ENCODE measurements at places on chromosomes 3 and 15. TPM values are rescaled to one million over a fixed set of nuclear protein-coding genes. Genes with fewer than 3 reads are reported as not detected.
A peak's percentile ranks its signal among the peaks of the same experiment; 100 is the strongest.

DNA sequence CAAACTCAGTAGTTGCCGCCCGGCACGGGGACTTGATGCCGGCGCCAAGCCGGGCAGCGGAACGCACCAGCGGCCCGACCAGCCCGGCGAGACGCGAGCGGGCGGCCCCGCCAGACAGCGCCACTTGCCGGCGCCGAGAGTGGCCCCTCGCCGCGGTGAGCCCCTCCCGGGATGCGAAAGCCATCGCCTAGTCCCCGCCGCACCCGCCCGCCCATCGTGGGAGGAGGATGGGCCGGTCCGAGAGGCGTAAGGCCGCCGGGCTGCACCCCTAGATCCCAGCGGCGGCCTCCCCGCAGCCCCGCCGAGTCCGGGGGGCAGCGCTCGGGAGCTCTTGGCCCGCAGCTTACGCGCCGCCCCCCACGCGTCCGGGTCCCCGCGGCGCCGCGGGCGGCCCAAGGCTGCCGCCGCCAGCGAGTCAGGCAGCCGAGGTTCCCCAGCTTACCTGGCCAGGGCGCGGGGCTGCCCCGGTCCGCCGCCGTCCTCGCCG is 609 bp downstream of the GOLGA8A start:
- H3K4me1 ChIP-seq: peaks cover 15% of the 10 kb centered on the region
- no peaks in the 10 kb centered on the region for H3K27me3 ChIP-seq
- DNase-seq: peak; percentile 42
- H3K4me3 ChIP-seq: no peak overlapping the region

- H3K4me3 ChIP-seq: no peak overlapping the region
- H3K4me1 ChIP-seq: no peaks in the 10 kb centered on the region
- no peaks in the 10 kb centered on the region for H3K27me3 ChIP-seq
These were observed 19.0 kb downstream of the ACAA1 start for GRCh38 chr3:38117748-38118420.

DNA sequence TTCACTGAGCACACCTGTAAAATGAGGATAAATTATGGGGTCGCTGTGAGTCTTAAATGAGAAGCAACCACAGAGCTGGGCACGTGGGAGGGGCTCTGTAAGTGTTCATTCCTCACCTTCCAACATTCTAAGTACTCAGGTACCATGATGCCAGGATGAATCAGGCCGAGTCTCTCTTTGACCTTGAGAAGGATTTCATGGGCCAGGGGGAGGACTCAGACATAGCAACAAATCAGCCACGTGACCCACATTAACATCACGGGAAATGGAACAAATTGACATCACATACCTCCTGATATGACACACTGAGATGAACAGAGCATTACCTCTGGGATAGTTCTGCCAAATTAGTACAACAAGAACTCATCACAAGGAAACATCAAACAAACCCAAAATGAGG is 35.2 kb upstream of the USP3 start:
- no peak for DNase-seq
- no peak overlapping the region for H3K27ac ChIP-seq
- no peaks in the 10 kb centered on the region for H3K36me3 ChIP-seq
- peaks cover 23% of the 10 kb centered on the region for H3K4me1 ChIP-seq
- H3K27me3 ChIP-seq: no peaks in the 10 kb centered on the region

DNA sequence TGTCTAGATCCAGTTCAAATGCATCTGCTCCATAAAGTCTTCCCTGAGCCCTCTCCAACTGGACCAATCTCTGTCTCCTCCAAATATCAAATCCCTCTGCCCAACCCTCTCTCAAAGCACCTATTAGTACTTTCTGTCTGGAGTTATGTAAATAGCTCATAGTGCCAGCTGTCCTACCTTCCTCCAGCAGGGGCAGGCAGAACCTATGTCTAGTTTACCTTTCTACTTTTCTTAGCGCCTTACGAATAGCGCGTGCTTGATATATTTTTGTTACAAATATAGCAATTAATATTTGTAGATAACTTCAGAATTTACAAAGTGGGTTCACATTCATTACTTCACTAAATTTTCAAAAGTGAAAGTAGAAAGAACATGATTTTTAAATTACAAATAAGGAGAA is 14.0 kb upstream of the CCDC80 start:
- no peak overlapping the region for H3K27ac ChIP-seq
- H3K4me3 ChIP-seq: no peak overlapping the region
- no peaks in the 10 kb centered on the region for H3K36me3 ChIP-seq
- H3K4me1 ChIP-seq: no peaks in the 10 kb centered on the region
- no peak for DNase-seq
- H3K27me3 ChIP-seq: no peaks in the 10 kb centered on the region

DNA sequence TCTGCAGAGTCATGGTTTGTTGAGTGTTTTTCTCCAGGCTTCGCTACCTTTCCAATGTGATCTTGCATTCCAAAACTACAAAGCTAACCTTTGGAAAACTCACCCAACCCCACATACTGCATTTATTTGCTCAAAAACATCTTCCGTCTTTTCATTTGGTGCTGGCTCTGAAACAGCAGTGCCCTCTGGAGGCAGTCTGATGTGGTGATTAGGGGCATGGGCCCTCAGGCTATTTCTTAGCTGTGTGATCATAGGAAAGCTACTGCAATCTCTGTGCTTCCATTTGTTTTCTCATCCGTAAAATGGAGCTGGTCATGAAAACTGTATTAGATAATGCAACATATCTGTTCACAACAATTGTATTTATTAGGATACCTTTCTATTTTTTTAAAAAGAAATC is 47.0 kb downstream of the MTHFS start:
- H3K36me3 ChIP-seq: no peaks in the 10 kb centered on the region
- DNase-seq: peak; percentile 21
- peaks cover 30% of the 10 kb centered on the region for H3K4me1 ChIP-seq
- H3K27ac ChIP-seq: no peak overlapping the region

DNA sequence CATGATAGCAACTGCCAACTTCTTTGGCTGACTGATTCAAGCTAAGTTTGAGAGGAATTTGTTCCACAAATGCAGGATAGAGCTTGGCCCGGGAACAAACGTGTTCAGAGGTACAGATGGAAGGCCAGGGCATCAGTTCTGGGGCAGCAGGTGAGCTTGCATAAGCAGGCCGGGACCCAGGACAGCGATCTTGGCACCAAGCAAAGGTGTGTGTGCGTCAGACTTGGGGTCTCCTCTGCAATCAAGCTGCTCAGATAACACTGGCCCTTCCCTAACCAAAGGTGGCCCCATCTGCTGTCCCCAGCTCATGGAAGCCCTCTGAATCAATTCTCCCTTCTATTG is 155.6 kb downstream of the MEGF11 start:
- DNase-seq: no peak
- no peak overlapping the region for H3K4me3 ChIP-seq
- no peaks in the 10 kb centered on the region for H3K36me3 ChIP-seq
- no peaks in the 10 kb centered on the region for H3K27me3 ChIP-seq
- peaks cover 7% of the 10 kb centered on the region for H3K4me1 ChIP-seq

DNA sequence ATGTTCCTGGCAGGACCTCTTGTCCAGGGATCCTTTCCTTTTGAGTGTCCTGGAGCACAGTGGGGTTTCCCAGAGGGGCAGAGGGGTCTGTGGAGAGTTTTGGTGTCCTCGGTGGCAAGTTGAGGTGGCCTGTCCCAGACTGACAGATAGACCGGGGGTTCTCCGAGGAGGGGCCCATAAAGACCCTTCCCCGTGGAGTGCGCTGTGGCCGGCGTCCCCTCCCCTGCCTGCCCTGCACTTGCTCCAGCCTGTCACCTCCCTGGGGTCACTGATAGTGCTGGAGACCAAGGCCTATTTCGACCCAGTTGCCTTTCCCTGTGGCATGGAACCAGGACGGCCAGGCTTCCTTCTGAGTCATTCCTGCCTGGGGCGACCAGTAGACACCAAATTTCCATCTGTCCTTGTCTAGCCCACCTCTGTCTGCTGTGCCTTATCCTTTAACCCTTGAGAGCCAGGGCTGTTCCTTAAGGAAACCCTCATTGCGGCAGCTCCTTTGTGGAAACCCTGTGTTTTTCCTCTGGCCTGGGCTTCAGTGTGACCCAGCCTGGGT is 2.9 kb downstream of the MUC4 start:
- peaks cover 10% of the 10 kb centered on the region for H3K27me3 ChIP-seq
- no peak overlapping the region for H3K27ac ChIP-seq
- no peak for DNase-seq
- no peak overlapping the region for H3K4me3 ChIP-seq
- H3K4me1 ChIP-seq: no peaks in the 10 kb centered on the region

- H3K27ac ChIP-seq: no peak overlapping the region
- DNase-seq: no peak
- no peaks in the 10 kb centered on the region for H3K4me1 ChIP-seq
- no peak overlapping the region for H3K4me3 ChIP-seq
- no peaks in the 10 kb centered on the region for H3K27me3 ChIP-seq
These were observed 362.8 kb downstream of the CHST2 start for GRCh38 chr3:143482106-143483088.

GRCh38 chr3:55964491-55964985 is 477.4 kb upstream of the WNT5A start:
- H3K27me3 ChIP-seq: no peaks in the 10 kb centered on the region
- no peak for DNase-seq
- H3K36me3 ChIP-seq: no peaks in the 10 kb centered on the region
- H3K27ac ChIP-seq: no peak overlapping the region
- no peak overlapping the region for H3K4me3 ChIP-seq

GRCh38 chr3:165797551-165797950 is 39.7 kb downstream of the BCHE start:
- H3K27me3 ChIP-seq: no peaks in the 10 kb centered on the region
- no peak overlapping the region for H3K27ac ChIP-seq
- H3K36me3 ChIP-seq: no peaks in the 10 kb centered on the region
- DNase-seq: no peak
- H3K4me3 ChIP-seq: no peak overlapping the region
- H3K4me1 ChIP-seq: no peaks in the 10 kb centered on the region

GRCh38 chr3:49415931-49416601 is 3.8 kb downstream of the TCTA start:
- no peak overlapping the region for H3K4me3 ChIP-seq

DNA sequence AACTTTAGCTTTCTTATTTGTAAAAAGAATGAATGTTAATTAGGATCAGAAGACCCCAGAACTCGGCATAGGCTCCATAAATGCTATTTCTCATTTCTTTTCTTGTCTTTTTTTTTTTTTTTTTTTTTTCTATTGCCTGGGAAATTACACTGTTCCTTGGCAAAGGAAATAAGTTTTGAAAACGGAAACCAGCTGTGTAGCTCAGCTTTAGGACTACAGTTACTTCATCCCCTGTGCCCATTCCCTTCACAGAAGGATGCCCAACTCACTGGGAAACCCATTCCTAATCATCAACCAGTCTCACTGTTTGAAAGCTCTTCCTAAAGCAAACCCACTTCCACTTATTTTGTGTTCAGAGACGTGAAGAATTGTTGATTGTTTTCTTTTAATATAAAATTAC is 254.0 kb upstream of the IL12A start:
- no peak for DNase-seq
- no peaks in the 10 kb centered on the region for H3K4me1 ChIP-seq
- no peak overlapping the region for H3K4me3 ChIP-seq
- no peak overlapping the region for H3K27ac ChIP-seq

DNA sequence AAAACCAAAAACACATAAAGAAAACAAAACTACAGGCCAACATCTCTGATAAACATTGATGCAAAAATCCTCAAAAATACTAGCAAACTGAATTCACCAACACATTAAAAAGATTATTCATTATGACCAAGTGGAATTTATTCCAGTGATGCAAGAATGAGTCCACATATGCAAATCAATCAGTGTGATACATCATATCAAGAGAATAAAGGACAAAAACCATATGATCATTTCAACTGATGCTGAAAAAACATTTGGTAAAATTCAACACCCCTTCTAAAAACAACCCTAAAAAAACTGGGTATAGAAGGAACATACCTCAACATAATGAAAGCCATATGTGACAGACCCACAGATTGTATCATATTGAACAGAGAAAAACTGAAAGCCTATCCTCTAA is 265.6 kb upstream of the DCBLD2 start:
- H3K36me3 ChIP-seq: no peaks in the 10 kb centered on the region
- no peak for DNase-seq
- H3K27ac ChIP-seq: no peak overlapping the region
- H3K4me3 ChIP-seq: no peak overlapping the region
- H3K4me1 ChIP-seq: no peaks in the 10 kb centered on the region

DNA sequence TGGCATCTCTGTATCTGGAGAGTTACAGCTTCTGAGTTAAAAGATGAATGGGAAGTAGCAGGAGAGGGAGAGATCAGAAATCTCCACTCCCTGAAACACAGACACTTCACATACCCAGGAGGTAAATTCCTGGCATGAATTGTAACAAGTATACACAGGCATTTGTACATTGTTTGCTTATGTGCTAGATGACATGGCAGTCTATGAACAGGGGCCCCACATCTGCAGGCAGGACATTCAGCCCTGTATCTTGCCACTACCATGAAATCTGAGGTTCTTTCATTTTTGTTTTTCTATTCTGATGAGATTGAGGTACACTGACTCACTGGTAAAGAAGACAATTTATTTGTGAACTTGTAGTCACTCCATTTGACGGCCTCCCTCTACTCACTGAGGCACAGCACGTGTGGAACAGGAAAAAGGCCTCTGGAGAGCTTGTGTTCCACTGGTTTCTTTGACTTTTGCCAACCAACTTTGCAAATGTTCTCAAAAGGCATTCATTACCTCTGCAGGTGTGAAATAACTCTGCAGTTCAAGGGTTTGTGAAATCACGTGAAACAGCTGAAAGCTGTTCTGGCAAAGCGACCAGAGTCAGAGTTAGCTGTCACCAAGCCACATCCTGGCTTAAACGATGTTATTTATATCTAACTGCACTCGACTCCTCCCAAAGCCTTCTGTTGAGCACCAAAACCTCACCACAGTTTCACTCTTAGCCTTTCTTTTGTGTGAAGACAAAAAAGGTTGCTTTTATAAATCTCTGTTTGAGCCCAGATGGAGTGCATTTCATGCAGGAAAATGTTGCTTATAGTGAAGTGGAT is 401.3 kb upstream of the CFAP20DC start:
- H3K36me3 ChIP-seq: no peaks in the 10 kb centered on the region
- peak; percentile 41 for DNase-seq
- H3K4me1 ChIP-seq: peaks cover 7% of the 10 kb centered on the region
- no peak overlapping the region for H3K4me3 ChIP-seq
- no peaks in the 10 kb centered on the region for H3K27me3 ChIP-seq
- no peak overlapping the region for H3K27ac ChIP-seq

DNA sequence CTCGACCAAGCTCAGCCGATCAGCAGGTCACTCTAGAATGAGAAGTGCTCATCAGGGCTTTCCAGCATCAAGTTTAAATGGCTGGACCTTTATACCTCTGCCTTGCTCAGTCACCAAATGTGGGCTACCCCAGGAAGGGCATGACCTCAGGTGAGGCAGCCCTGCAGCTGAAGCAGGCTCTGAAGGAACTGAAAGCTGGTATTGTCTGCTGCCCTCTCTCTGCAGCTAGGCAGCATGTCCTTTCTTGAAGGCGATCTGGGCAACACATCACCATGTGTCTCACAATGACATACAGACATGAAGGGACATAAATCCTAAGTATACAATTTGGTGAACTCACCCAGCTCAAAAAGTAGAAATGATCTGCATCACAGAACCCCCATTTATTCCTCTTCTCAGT is 38.7 kb upstream of the ARID3B start:
- no peaks in the 10 kb centered on the region for H3K27me3 ChIP-seq

- H3K27me3 ChIP-seq: no peaks in the 10 kb centered on the region
- no peak for DNase-seq
- H3K4me1 ChIP-seq: no peaks in the 10 kb centered on the region
These were observed 93.8 kb downstream of the RFTN1 start for GRCh38 chr3:16419640-16420241.

- no peaks in the 10 kb centered on the region for H3K36me3 ChIP-seq
- no peak overlapping the region for H3K4me3 ChIP-seq
- DNase-seq: no peak
These were observed 245.4 kb downstream of the ULK4 start for GRCh38 chr3:41716471-41716870.

STAC gene
- total RNA-seq: 1.3 TPM

ARHGEF26 gene
- 17.1 TPM for total RNA-seq

SNTN gene
- not detected for total RNA-seq

ZNF770 gene
- 11.2 TPM for total RNA-seq

GATA2 gene
- total RNA-seq: 11.7 TPM

Measured in body of pancreas (tissue), 4 donors.